ENCODE measurements at places on chromosomes 16 and 17. TPM values are rescaled to one million over a fixed set of nuclear protein-coding genes. Genes with fewer than 3 reads are reported as not detected.

Gene NPIPB6
- total RNA-seq = 0.56 TPM

Gene TTYH2
- 23.3 TPM for total RNA-seq

Gene PRR35
- total RNA-seq = not detected

Gene PTX4
- total RNA-seq = not detected

Gene TNRC6A
- 31.9 TPM for total RNA-seq

Gene CHMP6
- total RNA-seq = 19.1 TPM

Gene PABPN1L
- not detected for total RNA-seq

Gene METRNL
- 50.4 TPM for total RNA-seq

Gene FKBP10
- total RNA-seq = 47.3 TPM

Gene UTP4
- 26.6 TPM for total RNA-seq

Gene TBC1D3I
- total RNA-seq = not detected

Gene ACAP1
- 20.4 TPM for total RNA-seq

DNA sequence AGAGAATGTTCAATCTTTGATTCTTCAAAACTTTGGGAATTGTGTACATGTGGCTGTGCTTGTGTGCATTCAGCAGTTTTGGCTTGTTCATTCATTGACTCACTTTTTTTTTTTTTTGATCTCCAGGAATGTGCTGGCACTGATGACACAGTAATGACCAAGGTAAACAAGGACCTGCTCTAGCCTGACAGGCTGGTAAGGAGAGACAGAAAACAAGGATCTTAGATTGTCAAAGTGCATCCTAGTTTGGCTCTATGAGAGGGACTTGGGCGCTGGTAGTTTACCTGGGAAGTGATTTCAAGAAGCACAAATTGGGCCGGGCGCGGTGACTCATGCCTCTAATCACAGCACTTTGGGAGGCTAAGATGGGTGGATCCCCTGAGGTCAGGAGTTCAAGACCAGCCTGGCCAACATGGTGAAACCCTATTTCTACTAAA is 233.1 kb upstream of the WSCD1 start:
- no peak for DNase-seq

- DNase-seq = no peak
These were observed 1.5 kb downstream of the AMZ2 start for GRCh38 chr17:68249354-68249765.

DNA sequence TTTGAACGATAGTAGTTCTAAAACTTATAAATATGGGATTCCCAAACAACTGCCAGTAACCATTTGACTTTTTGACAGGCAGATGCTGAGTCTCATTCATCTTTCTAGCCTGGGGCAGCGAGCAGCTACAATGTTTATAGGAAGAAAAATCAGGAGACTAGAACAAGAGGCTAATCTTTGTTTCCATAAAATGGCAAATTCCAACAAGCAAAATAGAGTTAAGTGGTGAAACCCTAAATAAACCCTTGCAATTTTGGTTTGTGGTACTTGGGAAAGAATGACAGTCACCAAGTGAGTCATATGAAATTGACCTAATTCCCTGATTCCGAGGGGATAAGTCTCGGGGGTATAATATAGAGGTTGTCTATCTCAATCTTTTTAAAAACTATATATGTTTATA is 27.3 kb upstream of the HS3ST2 start:
- DNase-seq = no peak

DNA sequence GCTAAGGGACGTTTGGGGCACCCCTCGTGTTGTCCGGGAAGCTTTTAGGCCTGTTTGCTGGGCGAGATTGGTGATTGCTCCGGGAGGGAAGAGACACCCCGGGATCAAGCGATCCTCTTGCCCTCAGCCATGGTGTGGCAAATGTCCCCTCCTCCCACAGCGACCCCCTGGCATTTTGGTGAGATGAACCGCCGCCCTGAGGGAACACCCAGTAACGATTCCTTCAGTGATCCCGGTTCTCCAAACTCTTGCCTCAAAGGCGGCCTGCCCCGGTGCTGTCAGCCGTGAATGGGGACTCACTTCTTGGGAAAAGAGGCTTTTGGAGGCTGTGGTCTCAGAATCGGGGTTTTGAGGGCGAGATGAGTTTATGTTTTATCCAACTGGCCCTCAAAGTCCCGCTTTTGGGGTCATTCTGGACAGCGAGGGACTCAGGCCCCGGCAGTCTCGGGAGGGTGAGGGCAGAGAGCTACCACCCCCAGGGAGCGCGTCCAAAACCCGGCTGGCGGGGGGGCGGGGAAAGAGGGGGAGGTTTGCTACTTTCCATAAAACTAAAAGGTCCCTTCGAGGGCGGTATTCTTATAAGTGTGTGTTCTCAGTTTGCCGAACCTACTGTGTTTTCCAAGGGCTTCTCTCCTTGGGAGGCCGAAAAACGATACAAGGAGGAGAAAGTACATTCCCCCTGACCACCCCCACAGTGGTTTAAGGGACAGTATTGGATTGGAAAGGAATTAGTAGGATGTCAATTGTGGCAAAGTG is 232.7 kb downstream of the MRTFB start:
- no peak for DNase-seq

DNA sequence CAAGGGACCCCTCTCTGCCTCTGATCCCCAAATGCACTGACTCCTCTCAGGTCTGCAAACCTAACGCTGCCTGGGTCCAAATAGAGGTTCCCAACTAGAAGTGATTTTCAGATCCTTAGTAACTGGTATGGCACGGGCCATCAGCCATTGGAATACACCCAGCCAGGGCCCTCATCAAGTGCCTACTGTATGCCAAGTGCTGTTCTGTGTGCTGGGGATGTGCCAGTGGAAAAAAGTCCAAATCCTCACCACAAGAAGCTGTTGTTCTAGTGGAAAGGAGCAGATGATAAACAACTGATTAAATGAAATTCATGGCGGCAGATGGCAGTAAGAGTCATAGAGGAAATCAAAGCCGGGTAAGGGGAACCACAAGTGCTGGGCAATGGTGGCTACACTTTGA is 57.2 kb upstream of the MED9 start:
- DNase-seq = no peak

- DNase-seq = no peak
These were observed 58.0 kb upstream of the FAM20A start for GRCh38 chr17:68658999-68659780.

DNA sequence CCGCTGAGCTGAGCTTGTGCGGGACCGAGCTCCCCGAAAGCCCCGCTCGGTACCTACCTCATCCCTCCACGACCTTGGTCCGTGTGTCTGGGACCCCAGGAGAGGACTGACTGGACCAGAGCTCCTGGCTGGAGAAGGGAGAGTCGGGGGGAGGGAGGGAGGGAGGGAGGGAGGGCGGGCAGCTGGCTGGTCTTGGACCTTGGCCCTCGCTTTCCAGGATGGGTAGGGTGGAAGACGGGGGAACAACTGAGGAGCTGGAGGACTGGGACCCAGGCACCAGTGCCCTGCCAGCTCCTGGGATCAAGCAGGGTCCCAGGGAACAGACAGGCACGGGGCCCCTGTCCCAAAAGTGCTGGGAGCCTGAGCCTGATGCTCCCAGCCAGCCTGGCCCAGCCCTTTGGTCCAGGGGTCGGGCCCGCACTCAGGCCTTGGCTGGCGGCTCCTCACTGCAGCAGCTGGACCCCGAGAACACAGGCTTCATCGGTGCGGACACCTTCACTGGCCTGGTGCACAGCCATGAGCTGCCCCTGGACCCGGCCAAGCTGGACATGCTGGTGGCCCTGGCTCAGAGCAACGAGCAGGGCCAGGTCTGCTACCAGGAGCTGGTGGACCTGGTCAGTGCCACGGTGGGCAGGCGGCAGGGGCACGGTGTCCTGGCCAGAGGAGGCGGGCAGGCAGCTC is 553 bp downstream of the RHBDL1 start:
- no peak for DNase-seq

- DNase-seq = no peak
These were observed 488 bp downstream of the HOXB9 start for GRCh38 chr17:48625495-48626244.

GRCh38 chr16:66703406-66704215 is 7.1 kb upstream of the CMTM4 start:
- no peak for DNase-seq

- no peak for DNase-seq
These were observed 51.6 kb upstream of the DYNLRB2 start for GRCh38 chr16:80489173-80489572.

DNA sequence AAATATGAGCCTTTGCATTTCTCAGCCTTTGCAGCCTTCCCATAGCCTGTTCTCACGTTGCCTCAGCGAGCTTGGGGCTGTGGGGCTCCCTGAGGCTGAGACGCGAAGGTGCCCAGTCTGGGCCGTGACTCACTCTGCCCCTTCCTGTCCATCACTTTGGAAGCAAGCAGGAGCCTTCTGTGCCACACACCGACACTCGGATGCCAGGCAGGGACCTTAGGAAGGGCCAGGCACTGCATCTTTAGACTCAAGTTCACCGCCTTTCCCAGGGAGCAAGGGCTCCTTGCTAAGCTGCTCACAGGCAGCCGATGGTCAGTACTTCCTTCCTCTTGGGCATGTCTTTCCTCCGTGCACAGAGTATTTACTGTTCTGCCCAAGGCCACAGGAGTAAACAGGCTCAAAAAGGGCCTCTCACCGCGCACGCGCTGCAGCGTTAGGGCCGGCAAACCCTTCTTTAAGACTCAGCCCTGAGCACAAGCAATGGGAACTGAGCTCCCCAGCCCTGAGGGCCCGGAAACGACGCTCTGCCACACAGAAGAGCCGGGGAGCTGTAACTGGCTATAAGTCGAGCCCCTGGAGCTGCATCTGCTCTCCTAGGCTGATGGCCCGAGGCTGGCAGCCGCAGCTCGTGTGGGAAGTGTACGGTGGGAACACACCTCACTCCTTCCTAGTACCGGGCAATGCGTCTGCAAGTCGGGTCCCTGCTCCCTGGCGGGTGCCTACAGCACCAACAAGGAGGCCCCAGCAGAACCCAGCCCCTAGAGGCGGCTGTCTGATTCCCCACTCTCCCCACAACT is 7.2 kb downstream of the TIMM22 start:
- DNase-seq = no peak

GRCh38 chr17:82295472-82295814 is 21.9 kb upstream of the CSNK1D start:
- no peak for DNase-seq

DNA sequence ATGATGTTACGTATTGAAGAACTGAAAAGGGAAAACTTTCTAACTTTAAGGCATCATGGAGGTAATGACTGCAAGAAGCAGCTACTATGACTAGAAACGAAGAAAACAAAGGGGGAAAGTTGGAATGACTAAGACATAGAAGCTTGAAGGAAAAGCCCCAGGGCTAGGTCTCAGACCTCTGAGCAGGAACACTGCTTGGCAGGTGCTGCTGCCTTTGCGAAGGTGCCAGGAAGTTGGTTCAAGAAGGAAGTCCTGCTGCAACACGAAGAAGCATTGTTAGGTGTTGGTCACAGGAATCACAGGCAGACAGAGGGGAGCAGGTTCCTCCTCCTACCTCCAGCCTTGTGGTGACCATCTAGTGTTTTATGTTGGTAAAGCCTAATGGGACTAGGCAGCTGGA is 48.1 kb upstream of the HS3ST4 start:
- no peak for DNase-seq

GRCh38 chr17:855569-855968 is 73.4 kb downstream of the MRM3 start:
- no peak for DNase-seq

DNA sequence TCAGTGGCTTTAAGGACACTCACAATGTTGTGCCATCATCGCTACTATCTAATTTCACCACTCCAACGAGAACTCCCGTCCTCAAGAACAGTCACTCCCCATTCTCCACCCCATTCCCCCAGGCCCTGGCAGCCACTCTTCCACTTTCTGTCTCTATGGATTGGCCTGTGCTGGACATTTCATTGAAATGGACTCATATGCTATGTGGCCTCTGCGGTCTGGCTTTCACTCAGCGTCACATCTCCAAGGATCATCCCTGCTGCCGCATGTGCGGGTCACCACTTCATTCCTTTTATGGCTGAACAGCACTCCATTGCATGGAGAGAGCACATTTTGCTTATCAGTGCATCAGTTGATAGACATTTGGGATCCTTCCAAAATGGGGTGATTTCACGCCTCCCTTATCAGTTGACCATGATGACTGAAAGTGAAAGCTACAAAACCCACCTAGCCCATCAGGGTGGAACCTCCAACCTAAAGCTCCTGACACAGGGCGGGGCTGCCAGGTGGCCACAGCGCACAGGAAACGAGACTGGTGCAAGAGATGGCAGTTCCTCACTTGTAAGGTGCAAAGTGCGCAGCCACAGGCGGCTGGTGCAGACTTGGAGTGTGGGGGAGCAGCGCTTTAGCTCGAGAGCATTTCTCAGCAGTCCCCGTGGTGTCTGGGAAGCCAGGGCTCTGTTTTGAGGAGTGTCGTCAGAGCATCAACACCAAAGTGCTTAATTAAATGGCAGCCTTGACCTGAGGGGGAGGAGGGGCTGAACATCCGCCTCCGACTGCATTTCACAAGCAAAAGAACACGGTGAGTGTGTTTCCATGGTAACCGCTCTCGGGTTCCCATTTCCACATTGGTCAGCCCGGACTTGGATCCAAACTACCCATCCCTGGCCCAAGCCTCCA is 23.8 kb downstream of the COTL1 start:
- DNase-seq = peak; percentile 46

- DNase-seq = peak; percentile 40
These were observed 140.5 kb downstream of the SEC14L1 start for GRCh38 chr17:77281122-77281903.

DNA sequence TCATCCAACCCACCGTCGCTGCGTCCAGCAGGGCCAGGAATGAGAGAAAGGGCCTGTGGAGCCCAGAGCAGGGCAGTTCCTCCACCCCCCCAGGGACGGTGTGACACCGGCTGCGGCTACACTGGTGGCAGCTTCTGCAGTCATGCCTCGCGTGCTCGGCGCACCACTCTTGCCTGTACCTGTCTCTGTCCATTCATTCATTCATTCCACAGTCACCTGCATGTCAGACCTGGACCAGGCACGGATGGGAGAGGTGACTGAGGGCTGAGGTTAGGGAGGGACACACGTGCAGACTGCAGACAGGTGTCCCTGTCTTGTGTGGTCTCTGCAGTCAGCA is 27.3 kb downstream of the ENDOV start:
- no peak for DNase-seq

- DNase-seq = peak; percentile 44
These were observed 1.1 kb downstream of the EPOP start for GRCh38 chr17:38673707-38674013.

DNA sequence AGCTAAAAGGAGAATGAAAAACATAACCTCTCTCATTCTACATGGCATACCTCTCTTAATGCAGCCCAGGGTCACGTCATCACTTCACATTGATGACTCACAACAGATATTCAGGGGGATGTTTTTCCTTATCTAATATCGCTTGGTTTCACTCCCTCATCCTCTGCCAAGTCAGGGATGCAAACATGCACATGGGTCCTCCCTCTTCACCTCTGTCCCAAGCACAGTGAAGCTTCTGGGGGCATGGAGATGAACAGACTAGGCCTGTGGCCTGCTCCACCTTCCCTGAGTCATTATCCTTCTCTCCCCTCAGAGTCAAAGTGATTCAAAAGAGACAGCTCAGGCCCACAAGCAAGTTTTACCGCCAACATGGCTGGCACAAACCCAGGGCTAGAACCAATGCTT is 2.3 kb upstream of the MT2A start:
- peak; percentile 67 for DNase-seq
